DMS79 (cell line): ENCODE measurements at places on chromosomes 2 and 18.

DNA sequence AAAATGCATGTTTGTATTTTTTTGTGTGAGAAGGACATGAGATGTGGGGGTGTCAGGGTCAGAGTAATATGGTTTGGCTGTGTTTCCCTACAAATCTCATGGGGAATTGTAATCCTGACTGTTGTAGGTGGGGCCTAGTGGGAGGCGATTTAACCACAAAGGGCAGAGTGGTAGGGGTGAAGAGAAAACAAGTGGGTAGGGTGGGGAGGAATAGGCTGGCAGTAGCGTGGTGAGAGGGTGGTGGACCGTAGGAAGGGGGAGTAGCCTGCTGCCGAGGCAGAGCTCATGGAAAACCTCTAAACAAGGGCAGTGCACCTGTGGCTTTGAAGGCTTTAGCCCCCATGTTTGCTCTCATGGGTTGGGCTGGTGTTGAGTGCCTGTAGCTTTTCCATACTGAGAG is 152.8 kb upstream of the ZNF519 start:
- no peak for DNase-seq

- no peak for DNase-seq
These were observed 88.3 kb upstream of the CCDC68 start for GRCh38 chr18:55047546-55047945.

DNA sequence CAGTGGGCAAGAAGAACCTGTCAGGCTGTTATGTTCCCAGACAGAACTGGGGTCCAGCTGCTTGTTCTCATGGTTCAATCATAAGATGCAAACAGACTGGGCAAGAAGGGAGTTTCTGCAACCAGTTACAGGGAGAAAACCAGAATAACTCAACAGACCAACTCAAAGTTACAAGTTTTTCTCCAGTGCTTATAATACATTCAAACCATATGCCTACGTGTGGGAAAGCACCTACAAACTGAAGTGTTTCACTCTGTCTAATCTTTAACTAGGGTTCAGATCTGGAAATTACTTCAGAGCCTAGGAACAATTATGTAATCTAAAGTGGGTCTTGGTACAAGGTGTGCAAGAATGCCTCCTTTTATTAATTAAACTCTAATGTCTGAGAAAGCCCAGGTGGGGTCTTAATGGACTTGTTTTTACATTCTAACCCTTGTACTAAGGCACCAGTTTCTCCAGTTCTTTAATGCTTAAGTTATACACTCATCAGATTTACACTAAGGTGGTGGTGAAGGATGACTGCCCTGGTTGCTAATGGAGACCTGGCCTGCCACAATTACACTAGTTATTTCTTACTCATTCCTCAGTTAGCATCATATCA is 951.9 kb downstream of the TSN start:
- no peak for DNase-seq

DNA sequence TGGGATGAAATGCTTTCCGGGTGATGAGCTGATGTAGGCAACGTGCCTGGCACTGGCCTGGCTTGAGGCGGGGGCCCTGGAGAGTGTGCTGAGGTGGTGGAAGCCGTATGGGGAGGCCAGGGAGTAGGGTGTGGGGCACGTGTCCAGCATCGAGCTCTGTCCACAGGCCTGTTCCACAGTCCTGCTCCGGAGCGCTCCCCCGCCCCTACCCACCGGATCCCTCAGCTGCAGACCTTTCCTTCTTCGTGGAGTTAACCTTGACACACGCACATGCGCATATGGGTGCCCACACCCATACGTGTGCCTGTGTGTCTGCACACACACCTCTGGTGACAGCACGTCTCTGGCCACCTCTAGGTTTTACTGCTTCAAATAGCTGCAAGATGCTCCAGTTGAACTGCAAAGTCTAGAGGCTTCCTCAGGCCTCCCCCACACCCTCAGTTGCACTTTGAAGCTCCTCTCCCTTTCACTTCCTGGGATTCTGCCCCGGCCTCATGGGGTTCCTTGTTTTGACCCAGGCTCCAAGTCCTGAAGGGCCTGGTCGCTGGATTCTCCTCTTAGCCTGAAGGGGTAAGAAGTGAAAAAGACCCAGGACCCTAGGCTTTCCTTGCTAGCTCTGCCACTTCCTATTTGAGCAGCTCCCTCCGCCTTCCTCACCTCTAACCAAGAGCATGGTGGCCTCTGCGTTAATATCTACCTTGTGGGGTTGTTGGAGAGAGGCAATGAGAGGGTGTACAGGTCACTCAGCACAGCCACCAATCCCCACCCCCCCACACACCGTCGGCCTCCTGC is 49.5 kb downstream of the INHBB start:
- DNase-seq, result no peak

DNA sequence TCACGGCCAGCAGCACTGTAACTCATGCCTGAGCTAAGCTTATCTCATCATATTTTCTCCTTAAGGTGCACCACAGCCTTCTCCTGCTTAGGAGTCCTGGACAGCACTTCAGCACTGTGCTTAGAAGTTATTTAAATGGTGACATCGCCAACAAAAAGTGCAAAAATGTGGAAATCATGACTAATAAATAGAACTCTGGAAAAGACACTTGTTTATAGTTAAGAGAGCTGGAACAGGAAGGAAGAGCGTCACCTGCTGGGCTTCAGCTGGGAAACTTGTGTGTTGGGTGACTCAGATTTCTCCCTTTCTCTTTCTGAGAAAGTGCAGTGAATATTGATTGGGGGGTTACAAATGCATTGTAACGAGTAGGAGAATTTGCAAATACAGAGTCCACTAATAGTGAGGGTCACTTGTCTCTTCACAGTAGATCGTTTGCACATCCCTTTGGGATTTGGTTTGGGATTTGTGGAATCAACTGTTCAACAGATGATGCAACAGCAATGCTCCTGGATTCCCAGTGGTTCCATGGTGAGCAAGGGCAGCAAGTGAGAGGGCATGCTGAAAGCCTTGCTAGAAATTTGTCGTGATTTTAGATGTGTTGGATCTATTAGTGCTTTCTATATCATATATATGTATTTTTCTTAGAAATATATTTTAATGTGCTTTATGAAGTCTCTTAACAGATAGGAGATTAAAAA is 84.2 kb downstream of the DOK6 start:
- DNase-seq, result no peak
